Activated CD4-positive, alpha-beta T cell treated with anti-CD3 and anti-CD28 coated beads, Interleukin-2, amount 10 ng/mL, durations not matched to agents 7 days and 5 days (primary cell): ENCODE measurements at places on chromosomes 7 and 10. TPM values are rescaled to one million over a fixed set of nuclear protein-coding genes. Genes with fewer than 3 reads are reported as not detected.

DNA sequence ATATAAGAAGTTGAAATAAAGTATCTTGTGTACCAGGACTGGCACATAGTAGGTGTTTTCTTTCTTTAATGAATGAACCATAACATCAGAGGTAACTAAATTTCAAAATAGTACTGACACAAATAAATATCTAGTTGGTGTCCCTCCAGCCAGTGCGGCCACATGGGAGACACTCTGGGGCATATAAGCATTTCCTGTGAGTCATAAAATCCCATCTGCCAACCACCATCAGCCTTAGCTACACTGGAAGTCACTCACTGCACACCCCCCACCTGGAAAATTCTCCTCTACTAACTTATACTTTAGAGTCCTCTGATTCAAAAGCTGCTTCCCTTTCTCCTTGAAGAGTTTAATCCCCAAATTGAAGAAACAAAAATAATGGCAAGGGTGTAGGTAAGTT lies 32.5 kb downstream of the DYDC1 start:
- H3K36me3 ChIP-seq: no peaks in the 10 kb centered on the region
- H3K4me1 ChIP-seq: no peaks in the 10 kb centered on the region
- no peak for DNase-seq
- H3K27me3 ChIP-seq: peaks cover 5% of the 10 kb centered on the region
- no peak overlapping the region for H3K4me3 ChIP-seq

- H3K27me3 ChIP-seq: peaks cover 3% of the 10 kb centered on the region
- no peak for DNase-seq
- peaks cover under 1% of the 10 kb centered on the region for H3K4me1 ChIP-seq
- H3K27ac ChIP-seq: no peak overlapping the region
- no peaks in the 10 kb centered on the region for H3K36me3 ChIP-seq
Measured at GRCh38 chr7:17988141-17988540, 39.5 kb downstream of the PRPS1L1 start.

DNA sequence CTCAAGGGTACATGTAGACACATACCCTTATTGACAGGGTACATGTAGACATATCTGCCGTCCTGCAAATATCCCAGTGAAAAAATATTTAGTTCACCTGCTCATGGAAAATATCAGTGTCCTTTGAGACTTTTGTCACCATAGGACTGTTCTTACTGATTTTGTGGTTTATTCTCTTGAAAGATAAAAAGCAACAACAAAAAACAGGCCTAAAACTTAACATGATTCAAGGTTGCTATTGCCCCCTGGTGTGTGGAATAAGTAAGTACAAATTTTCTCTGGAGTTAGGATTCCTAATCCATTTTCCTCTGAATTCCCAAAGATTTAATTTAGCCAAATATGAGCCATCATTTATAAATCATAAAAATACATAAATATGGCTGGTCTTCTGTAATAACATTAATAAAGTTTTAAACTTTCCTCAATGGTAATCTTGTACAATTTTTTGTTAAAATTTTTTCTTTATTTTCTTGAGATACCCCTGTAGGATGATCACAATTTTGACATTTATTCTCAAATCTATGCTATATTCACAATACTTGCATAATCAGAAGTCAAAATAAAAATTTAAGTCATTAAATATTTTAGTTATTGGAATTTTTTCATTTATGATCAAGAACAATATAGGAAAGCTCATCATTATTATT lies 741.4 kb upstream of the POT1 start:
- no peak for DNase-seq
- no peaks in the 10 kb centered on the region for H3K4me1 ChIP-seq
- H3K4me3 ChIP-seq: no peak overlapping the region
- no peaks in the 10 kb centered on the region for H3K27me3 ChIP-seq

- H3K4me1 ChIP-seq: no peaks in the 10 kb centered on the region
- H3K4me3 ChIP-seq: no peak overlapping the region
- H3K36me3 ChIP-seq: no peaks in the 10 kb centered on the region
Measured at GRCh38 chr10:84944187-84944586, 615.8 kb downstream of the CCSER2 start.

GRCh38 chr7:19772841-19773760 lies at the start of gene TMEM196:
TSS of gene TMEM196 (minus strand) at chr7:19773617. CDS start at chr7:19772696, 921 bp downstream.
- no peaks in the 10 kb centered on the region for H3K36me3 ChIP-seq
- H3K4me1 ChIP-seq: peaks cover 6% of the 10 kb centered on the region
- DNase-seq: no peak
- H3K4me3 ChIP-seq: no peak within 1 kb of the TSS
- no peak within 1 kb of the TSS for H3K27ac ChIP-seq

DNA sequence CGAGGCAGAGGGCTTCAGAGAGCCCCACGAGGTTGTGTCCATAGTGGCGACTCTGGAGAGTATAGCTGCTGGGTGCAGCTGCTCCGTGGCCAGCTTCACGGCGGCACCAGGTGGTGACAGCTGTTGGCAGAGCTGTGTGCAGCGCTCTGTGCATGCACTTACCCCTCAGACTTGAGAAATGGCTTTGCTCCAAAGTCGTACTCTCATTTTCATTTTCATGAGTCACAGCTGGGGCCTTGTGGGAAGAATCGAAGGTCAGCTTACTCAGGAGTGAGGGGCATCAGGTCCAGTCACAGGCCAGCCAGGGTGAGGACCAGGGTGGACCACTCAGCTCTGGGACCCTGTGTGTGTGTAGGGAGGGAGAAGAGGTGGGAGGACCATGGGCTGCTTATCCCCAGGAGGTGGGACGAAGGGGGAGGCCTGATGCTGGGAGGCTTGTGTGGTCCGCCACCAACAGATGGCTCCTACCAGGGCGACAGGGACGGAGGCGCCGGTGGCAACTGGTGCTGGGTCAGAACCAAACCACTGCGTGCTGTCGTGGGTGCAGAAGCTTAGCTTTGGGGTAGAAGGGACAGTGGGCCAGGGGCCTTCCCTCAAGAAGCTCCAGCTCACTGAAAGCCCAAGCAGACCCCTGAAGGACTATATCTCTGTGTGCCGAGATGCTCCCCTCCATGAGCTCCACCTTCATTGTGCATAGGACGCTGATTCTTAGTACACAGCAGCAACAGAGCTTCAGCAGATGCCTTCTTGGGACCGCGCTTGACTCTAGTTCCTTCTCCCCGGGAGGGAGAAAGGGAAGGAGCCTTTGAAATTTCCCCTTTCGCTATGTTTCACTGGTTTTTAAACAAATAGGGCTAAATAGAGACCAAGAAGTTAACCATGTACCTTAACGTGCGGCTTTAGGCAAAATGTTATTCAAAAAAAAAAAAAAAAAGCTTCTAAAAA lies 225.0 kb downstream of the CELF2 start:
- no peaks in the 10 kb centered on the region for H3K27me3 ChIP-seq
- H3K36me3 ChIP-seq: peaks cover 33% of the 10 kb centered on the region
- H3K27ac ChIP-seq: peak overlapping the region; percentile 62
- H3K4me3 ChIP-seq: no peak overlapping the region
- DNase-seq: no peak

GRCh38 chr10:48459270-48460150 lies 145.4 kb downstream of the ARHGAP22 start:
- no peak overlapping the region for H3K4me3 ChIP-seq
- no peaks in the 10 kb centered on the region for H3K4me1 ChIP-seq
- DNase-seq: no peak

- DNase-seq: no peak
- H3K27ac ChIP-seq: no peak overlapping the region
- no peak overlapping the region for H3K4me3 ChIP-seq
- H3K4me1 ChIP-seq: no peaks in the 10 kb centered on the region
- H3K36me3 ChIP-seq: no peaks in the 10 kb centered on the region
- H3K27me3 ChIP-seq: peaks cover 3% of the 10 kb centered on the region
Measured at GRCh38 chr10:61559615-61560014, 103.1 kb upstream of the CABCOCO1 start.

DNA sequence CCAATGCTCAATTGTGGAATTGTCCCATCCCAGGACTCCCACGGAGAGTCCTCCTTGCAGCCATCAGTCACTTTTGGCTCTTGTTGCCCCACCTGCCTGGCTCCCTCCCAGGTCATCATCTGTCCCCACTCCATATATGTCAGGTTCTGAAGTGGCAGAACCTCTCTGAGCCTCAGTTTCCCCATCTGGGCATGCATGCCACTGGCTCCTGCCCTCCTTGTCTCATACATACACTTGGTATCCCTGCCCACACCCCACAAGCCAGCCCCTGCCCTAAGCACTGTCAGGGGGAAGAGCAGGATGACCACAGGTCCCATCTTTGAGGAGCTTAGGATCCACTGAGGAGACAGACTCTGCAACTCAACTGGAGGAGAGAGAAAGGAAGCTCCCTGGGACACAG lies 156.9 kb downstream of the GRID1 start:
- no peaks in the 10 kb centered on the region for H3K4me1 ChIP-seq
- no peaks in the 10 kb centered on the region for H3K36me3 ChIP-seq
- H3K4me3 ChIP-seq: no peak overlapping the region
- DNase-seq: no peak
- H3K27ac ChIP-seq: no peak overlapping the region

DNA sequence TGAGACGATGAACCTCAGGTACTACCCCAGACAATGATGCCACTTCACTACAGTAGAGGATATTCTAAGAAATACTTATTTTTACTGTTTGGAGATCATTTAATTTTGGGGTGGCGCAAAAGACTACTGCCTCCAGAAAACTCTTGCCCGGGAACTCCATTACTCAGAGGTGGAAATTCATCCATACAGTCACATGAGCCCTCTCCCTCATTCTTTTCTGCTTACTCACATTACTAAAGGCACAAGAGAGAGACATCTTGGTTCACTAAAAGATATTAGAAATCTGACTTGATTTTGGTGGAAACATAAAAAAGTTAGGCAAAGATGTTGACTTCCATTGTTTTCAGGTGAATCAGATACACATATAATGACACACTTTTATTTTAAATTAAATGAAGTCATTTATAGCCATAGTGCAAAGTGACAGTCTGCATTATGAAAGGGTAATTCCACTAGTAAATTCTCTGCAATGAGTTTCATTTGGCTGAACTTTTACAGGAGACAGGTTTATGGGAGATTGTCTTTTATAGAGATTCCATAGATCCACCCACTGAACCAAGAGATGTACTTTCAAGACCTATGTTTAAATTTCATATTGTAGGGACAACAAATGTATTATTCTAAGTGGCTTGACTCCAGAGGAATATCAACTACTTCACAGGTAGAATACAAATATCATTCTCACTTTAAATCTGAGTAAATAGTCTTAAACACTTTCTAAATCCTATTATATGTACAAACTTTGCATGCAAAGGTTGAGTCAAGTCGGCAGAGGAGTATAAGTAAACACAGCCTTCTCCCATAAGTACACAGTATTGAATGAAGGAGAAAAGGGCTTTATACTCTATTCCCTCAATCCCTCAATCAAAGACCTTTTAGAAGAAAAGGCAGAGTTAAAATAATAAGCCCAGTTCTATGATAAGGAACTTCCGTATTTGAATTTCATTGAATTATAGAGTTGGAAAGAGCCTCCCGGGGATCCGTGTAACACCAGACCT lies 18.8 kb downstream of the NEBL start:
- H3K4me3 ChIP-seq: no peak overlapping the region
- H3K27me3 ChIP-seq: no peaks in the 10 kb centered on the region
- no peaks in the 10 kb centered on the region for H3K36me3 ChIP-seq
- no peaks in the 10 kb centered on the region for H3K4me1 ChIP-seq
- DNase-seq: no peak
- H3K27ac ChIP-seq: no peak overlapping the region

- no peak overlapping the region for H3K4me3 ChIP-seq
- H3K36me3 ChIP-seq: no peaks in the 10 kb centered on the region
- peak overlapping the region; percentile 92 for H3K27ac ChIP-seq
- peaks cover 58% of the 10 kb centered on the region for H3K4me1 ChIP-seq
- peaks cover 3% of the 10 kb centered on the region for H3K27me3 ChIP-seq
Measured at GRCh38 chr7:151430391-151431205, 9.3 kb downstream of the CRYGN start.

DNA sequence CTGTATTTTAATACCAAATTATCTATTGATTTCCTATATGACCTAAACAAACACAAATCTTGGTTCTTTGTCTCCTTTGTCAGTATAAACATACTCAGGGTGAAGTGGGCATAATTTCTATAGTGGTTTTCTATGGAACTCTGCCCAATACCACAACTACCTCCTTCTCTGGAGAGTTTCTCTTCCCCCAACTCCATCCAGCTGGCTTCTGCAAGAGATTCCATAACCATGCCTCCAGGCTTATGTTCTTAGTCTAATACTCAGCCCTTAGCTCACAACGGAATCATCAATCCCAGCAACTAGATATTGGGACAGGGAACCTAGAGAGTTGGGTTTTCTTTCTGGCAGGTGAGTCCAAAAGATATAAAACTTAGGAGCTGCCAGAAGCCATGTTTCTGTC lies 127.3 kb downstream of the TRIL start:
- no peak overlapping the region for H3K4me3 ChIP-seq
- H3K27ac ChIP-seq: no peak overlapping the region
- no peaks in the 10 kb centered on the region for H3K36me3 ChIP-seq
- H3K27me3 ChIP-seq: peaks cover 6% of the 10 kb centered on the region
- DNase-seq: no peak
- H3K4me1 ChIP-seq: no peaks in the 10 kb centered on the region

GRCh38 chr7:55272328-55272727 lies 92.8 kb upstream of the LANCL2 start:
- DNase-seq: no peak
- no peaks in the 10 kb centered on the region for H3K36me3 ChIP-seq
- H3K4me3 ChIP-seq: no peak overlapping the region
- H3K27me3 ChIP-seq: no peaks in the 10 kb centered on the region
- H3K4me1 ChIP-seq: no peaks in the 10 kb centered on the region

GRCh38 chr7:4880218-4880617 lies 3.3 kb downstream of the RADIL start:
- no peak overlapping the region for H3K4me3 ChIP-seq
- peaks cover 12% of the 10 kb centered on the region for H3K4me1 ChIP-seq
- H3K27me3 ChIP-seq: peaks cover 25% of the 10 kb centered on the region
- H3K27ac ChIP-seq: no peak overlapping the region
- H3K36me3 ChIP-seq: no peaks in the 10 kb centered on the region
- DNase-seq: no peak

DNA sequence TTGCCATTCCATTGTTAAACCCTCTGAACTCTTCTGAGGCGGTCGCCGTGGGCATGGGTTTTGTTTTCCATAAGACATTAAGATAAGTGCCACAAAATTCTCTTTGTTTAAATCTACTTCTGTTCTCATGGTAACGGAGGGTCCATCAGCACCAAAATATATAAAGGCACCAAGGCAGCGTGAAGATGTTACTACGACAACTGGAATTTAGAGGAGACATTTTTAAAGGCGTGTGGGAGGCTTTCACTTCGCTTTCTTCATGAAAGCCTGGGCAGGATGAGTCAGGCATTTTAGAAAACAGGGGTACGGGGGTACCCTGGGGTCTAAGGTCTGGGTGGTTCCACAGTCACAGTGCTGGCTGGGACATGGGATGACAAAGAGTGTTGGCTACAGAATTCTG lies 34.0 kb downstream of the SMKR1 start:
- no peak overlapping the region for H3K4me3 ChIP-seq
- H3K36me3 ChIP-seq: no peaks in the 10 kb centered on the region
- no peak for DNase-seq
- H3K27me3 ChIP-seq: peaks cover 2% of the 10 kb centered on the region
- peaks cover 5% of the 10 kb centered on the region for H3K4me1 ChIP-seq

GRCh38 chr10:71627956-71628355 lies 91.6 kb downstream of the C10orf105 start:
- DNase-seq: no peak
- no peak overlapping the region for H3K27ac ChIP-seq
- H3K27me3 ChIP-seq: no peaks in the 10 kb centered on the region
- no peaks in the 10 kb centered on the region for H3K36me3 ChIP-seq

The CD36 gene
- not detected for total RNA-seq

The NAT16 gene
- total RNA-seq: not detected

The ADARB2 gene
- 0.17 TPM for total RNA-seq

The SPDYE2 gene
- 0.15 TPM for total RNA-seq

The ATOH7 gene
- not detected for total RNA-seq

The TACC2 gene
- not detected for total RNA-seq

The RBP4 gene
- not detected for total RNA-seq

The TMEM254 gene
- total RNA-seq: 20.4 TPM
